Activated CD8-positive, alpha-beta memory T cell treated with anti-CD3 and anti-CD28 coated beads for 48 hours (primary cell): ENCODE measurements at places on chromosomes 4 and X.

- no peak for DNase-seq
Observed at GRCh38 chrX:42442745-42443144, 335.2 kb downstream of the PPP1R2C start.

- peak; percentile 65 for DNase-seq
Observed at GRCh38 chr4:103198111-103198765, at the start of gene CENPE. Gene CENPE, minus strand, starts transcription at chr4:103198343. Its CDS starts 24 bp downstream, at chr4:103198319.

- DNase-seq = no peak
Observed at GRCh38 chr4:26937567-26937966, 76.9 kb downstream of the STIM2 start.

DNA sequence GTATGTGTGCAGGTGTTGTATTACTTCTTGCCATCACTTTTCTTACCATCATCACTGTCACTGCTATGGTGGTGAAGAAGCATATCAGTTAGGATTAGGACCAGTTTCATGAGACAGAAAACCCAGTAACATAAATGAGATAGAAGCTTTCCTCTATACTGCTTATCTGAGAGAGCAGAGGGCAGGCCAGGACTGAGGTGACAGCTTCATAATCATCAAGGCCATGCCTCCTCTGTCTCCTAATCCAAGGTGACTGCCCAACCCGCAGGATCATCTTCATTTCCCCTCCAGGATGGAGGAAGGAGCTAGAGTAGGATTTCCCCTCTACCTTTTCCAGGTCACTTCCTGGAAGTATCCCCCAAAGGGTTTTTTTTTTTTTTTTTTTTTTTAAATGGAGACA is 35.4 kb downstream of the TMEM131L start:
- DNase-seq = no peak

DNA sequence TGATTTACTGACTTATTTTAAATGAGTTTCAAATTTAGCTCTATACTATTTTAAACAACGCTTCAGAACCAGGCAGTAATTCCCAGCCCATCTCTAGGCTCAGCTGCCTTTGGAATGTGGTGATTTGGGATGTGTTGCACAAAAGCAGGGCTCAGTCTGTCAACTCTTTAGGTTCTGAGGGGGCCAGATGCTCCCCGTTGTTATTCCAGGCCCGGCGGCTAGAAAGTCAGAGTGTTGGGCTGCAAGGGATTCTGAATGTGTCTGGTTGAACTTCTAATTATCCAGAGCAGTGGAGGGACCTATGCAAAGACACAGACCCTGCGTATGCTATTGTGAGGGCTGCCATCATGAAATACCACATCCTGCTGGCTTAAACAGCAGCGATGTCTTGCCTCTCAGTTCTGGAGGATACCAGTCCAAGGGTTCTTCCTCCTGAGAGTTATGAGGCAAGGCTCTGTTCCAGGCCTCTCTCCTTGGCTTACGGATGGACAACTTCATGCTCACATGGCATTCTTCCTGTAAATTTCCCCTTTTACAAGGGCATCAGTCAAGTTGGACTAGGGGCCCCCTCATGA is 123.2 kb upstream of the TRIM2 start:
- DNase-seq = no peak

DNA sequence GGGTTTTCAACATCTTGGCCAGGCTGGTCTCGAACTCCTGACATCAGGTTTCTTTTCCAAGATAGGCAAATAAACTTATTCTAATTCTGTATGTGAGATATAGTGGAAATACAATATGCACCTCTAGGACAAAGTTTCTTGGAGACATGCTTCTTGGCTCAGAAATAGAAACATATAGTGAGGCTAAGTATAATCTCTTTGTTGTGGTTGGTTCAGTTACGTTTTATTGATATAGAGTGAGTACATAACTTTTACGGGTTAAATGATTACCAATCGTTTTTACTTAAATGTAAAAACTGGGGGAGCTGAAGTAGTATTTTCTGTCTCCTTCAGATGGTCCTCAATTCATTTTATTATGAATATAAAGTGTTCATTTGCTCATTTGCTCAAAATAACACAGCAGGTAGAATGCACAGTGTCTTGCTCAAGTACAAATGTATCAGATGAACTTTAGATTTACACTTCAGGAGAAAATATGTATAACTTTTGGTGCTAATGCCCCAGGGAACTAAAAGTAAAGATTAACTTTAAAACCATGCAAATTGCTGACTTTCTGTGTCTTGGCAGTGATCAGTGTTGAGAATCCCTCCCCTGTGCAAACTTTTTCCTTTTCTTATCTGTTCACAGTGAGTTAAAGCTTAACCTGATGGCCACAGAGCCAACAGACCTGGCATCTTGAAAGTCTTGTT is 77.6 kb downstream of the AFF1 start:
- DNase-seq = no peak

DNA sequence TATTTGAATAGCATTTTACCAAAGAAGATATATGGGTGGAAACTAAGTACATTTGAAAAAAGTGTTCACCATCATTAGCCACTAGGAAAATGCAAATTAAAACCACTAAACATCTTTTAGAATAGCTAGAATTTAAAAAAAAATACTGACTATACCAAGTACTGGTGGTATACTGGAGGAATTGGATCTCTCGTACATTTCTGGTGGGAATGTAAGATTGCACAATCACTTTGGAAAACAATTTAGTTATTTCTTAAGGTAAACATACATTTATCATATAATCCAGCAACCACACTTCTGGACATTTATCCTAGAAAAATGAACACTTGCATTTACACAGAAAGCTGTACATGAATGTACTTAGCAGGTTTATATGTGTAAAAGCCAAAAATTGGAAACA is 303.5 kb downstream of the MID1IP1 start:
- DNase-seq = no peak

- DNase-seq = no peak
Observed at GRCh38 chrX:22060415-22061280, 28.5 kb downstream of the PHEX start.

- no peak for DNase-seq
Observed at GRCh38 chr4:108972613-108973283, 209.9 kb upstream of the ETNPPL start.

GRCh38 chrX:24858004-24858746 is 157.6 kb downstream of the ARX start:
- DNase-seq = no peak

DNA sequence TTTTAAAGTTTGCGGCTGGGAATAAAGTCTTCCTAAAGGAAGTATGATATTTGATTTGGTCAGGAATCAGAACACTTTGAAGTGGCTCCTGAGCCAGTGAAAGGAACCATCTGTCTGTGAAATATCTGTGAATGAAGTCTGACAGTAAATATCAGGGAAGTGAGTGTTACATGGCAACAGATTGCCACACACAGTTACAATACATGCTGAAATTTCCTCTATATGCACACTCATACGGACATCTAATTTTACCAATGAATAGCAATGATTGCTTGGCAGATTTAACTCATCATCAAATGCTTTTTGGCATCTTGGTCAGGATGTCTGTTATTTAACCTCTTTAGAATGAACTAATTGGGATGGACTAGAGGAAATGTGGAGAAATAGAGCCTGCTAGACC is 1023.8 kb downstream of the FAT4 start:
- no peak for DNase-seq

DNA sequence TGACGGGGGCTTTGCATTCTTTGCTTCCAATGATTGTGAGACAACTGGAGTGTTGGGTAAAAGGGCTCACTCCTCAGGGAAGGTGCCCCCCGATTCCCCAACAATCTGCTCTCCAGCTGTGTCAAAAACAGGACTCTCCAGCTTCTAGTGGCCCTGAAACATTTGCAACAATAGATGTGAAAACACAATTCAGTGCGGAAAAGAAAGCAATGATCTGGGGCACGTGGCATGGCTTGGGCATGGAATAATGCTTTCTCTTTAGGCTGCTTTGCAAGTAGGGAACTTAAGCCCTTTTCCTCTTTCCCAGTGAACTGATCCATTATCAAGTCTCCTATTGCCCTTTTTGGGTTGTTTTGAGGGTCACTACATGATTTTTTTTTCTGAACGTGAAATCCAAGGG is 239.9 kb downstream of the C4orf33 start:
- DNase-seq = no peak

GRCh38 chr4:42078184-42078801 is 74.2 kb downstream of the BEND4 start:
- DNase-seq = no peak

- no peak for DNase-seq
Observed at GRCh38 chrX:67044029-67044653, 405.3 kb upstream of the EDA2R start.

GRCh38 chrX:12874581-12874980 is 7.7 kb downstream of the TLR7 start:
- DNase-seq = no peak

DNA sequence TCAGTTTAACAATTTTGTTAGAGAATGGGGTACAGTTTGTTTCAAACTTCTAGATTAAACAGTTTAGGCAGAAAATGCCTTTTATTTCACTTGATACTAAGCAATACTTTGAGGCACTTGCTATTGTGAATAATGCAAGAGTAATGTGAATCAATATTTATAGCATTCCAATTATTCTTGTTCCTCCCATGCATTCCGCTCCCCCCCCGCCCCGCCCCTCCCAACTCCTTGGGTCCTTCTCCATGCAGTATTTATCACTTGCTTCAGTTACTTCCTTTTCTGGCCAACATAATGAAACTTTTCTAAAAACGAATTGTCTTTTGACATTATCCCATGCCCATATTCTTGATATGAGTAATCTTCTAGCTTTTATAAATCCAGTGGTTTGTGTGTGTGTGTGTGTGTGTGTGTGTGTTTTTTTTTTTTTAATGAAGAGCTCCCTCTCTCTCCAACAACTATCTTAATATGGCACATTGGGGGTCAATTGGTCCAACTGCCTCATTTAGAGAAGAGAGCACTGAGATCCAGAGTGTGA is 1.6 kb downstream of the BANK1 start:
- no peak for DNase-seq

DNA sequence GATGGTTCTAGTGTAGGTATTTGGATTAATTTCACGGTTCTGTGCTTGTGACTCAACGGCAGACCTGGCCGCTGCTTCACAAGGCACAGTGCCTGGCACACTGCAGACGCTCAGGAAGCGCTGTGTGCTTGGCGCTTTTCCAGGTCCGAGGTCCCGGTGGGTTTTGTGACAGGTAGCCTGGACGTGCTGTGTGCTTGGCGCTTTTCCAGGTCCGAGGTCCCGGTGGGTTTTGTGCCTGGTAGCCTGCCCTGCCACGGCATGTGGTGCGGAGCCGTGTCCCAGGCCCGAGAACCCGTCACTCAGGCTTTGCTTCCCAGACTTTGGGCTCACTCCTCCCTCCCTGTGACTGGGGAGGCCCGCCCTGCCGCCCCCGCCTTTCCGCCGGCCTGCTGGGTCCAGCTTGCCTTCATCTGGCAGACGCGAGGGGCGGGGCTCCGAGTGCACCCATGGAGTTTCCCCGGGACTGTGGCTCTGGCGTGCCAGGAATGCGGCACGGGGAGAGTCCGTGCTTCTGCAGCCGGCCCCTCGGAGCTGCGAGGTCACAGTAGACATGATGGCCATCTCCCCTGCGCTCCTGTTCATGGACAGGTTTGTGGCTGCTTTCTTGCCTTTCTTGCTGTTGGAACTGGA is 44.2 kb downstream of the TBC1D14 start:
- no peak for DNase-seq

GRCh38 chr4:158682066-158682465 is 10.0 kb downstream of the ETFDH start:
- DNase-seq = no peak

- no peak for DNase-seq
Observed at GRCh38 chrX:1075741-1076140, 136.7 kb downstream of the CRLF2 start.

- no peak for DNase-seq
Observed at GRCh38 chr4:121062521-121062920, 9.8 kb downstream of the NDNF start.

GRCh38 chr4:138099385-138099784 is 142.8 kb downstream of the SLC7A11 start:
- no peak for DNase-seq

DNA sequence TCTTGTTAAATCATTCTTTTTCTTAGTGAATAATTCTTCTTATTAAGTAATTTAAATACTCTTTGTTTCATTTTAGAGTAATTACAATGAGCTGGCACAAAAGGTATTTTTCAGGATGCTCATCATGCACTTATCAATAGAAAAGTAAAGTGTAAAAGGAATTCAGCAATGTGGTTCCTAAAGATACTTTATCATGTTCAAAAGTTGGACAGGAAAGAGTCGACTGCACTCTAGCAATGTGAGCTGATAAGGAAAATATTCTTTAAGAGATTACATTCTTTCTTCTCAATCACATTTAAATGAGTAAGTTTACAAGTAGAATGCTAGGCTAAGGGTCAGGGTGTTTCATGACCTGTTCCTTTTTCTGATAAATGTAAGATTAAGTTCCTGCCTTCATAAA is 609.5 kb upstream of the FAM241A start:
- no peak for DNase-seq

GRCh38 chr4:14716691-14717090 is 285.6 kb upstream of the CPEB2 start:
- no peak for DNase-seq

DNA sequence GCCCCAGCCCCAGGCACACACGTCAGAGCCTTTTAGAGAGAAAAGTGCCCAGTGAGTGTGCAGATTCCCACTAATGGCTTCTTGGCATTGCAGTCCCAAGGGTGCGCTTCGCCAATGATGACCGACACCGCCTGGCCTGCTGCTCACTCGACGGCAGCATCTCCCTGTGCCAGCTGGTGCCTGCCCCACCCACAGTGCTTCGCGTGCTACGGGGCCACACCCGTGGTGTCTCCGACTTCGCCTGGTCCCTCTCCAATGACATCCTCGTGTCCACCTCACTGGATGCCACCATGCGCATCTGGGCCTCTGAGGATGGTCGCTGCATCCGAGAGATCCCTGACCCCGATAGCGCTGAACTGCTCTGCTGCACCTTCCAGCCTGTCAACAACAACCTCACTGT is 2.9 kb downstream of the WDR13 start:
- DNase-seq = no peak

DNA sequence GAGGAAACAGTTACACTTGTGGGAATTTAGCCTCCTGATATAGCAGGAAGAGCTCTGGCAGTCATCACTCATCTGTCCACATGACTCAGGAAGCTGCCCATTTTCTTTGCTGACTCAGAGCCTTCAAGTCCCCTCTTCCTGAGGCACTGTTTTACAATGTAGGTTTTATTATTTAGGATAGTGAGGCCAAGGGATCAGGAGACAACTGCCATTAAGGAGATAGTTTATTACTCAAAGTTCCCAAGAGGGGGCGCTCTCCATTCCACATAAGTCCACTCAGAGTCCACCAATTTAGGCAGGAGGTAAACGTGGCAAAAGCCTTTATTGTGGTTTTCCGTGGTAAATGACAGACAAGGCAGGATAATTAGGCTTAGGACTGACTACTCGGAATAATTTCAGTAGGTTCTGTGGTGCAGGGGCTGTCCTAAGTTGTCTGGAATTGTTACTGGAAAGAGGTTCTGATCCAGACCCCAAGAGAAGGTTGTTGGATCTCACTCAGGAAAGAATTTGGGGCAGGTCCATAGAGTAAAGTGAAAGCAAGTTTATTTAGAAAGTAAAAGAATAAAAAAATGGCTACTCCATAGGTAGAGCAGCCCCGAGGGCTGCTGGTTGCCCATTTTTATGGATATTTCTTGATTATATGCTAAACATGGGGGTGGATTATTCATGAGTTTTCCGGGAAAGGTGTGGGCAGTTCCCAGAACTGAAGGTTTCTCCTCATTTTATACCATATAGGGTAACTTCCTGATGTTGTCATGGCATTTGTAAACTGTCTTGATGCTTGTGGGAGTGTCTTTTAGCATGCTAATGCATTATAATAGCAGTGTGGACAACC is 96.0 kb upstream of the RAB40AL start:
- DNase-seq = no peak
